ENCODE measurements at places on chromosomes 1 and 21. TPM values are rescaled to one million over a fixed set of nuclear protein-coding genes. Genes with fewer than 3 reads are reported as not detected.

The CNTN2 gene
- total RNA-seq: not detected

DNA sequence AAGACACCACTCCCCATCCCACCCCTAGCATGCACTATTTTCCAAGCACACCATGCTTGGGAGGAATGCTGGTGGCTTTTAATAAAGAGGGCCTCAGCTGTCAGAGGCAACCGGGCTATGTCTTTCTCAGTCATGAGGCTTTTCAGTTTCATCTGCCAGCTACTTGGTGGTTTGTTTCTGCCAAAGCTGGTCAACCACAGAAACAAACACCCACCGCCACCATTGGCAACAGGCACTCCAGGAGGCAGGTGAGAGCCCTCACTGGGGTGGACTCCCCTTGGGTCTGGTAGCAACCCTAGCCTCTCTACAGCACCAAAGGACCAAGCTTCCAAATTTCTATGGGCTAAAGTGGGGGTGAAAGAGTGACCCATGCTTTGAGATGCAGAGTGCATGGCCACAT is 54.3 kb upstream of the CD1D start:
- DNase-seq: no peak
- no peak overlapping the region for H3K4me3 ChIP-seq
- H3K27me3 ChIP-seq: no peaks in the 10 kb centered on the region
- H3K27ac ChIP-seq: no peak overlapping the region
- no peaks in the 10 kb centered on the region for H3K4me1 ChIP-seq
- H3K36me3 ChIP-seq: no peaks in the 10 kb centered on the region

The ANGPTL7 gene
- not detected for total RNA-seq

DNA sequence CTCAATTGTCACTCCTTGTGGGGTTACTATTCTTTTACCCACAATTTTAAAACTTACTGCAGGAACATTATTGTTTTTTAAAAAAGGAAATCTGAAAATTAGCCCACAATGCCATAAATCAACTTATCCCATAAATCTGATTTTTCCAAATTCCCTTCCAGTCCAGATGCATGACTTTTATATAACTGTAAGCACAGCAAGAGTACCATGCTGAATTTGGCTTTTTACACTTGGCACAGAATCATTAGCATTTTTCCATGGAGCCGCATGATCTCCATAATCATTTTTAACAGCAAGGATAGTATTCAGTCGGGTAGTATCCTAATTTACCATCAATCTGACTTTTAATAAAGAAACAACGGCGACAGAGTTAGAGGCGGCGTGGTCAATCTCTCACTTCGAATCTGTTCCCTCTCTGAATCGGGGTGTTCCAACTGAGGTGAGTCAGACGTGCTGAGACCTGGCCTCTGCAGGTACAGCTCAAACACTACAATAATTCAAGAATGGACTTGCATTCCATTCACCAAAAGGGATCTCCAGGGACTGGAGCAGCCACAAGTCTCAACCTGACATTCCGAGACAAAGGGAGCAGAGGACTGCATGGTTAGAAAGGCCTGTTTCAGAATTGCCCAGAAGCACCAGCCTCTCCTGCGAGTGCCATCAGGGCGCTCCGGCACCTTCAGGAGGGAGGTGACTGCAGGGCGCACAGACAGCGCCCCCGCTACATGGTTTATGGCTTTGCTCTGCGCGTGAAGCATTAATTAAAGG is 48.9 kb downstream of the SLC66A1 start:
- no peaks in the 10 kb centered on the region for H3K27me3 ChIP-seq
- no peak overlapping the region for H3K4me3 ChIP-seq
- no peak for DNase-seq
- peaks cover 13% of the 10 kb centered on the region for H3K4me1 ChIP-seq
- H3K36me3 ChIP-seq: no peaks in the 10 kb centered on the region
- H3K27ac ChIP-seq: peak overlapping the region; percentile 55

GRCh38 chr1:54854381-54855020 is 32.5 kb downstream of the DHCR24 start:
- no peaks in the 10 kb centered on the region for H3K36me3 ChIP-seq
- H3K4me3 ChIP-seq: no peak overlapping the region
- no peak for DNase-seq
- no peak overlapping the region for H3K27ac ChIP-seq
- H3K4me1 ChIP-seq: no peaks in the 10 kb centered on the region

- DNase-seq: no peak
- peaks cover 8% of the 10 kb centered on the region for H3K4me1 ChIP-seq
- H3K4me3 ChIP-seq: no peak overlapping the region
- H3K27ac ChIP-seq: peak overlapping the region; percentile 55
- no peaks in the 10 kb centered on the region for H3K36me3 ChIP-seq
Measured at GRCh38 chr1:61241973-61242381, 159.6 kb downstream of the NFIA start.

All from uterus (tissue), 4 donors.